ENCODE measurements at places on chromosomes 1 and 21. TPM values are rescaled to one million over a fixed set of nuclear protein-coding genes. Genes with fewer than 3 reads are reported as not detected.

The LDLRAD2 gene
- total RNA-seq: 0.88 TPM

The MXRA8 gene
- 8.1 TPM for total RNA-seq

The RGS8 gene
- 0.07 TPM for total RNA-seq

The LCE1E gene
- not detected for total RNA-seq

The SPRR5 gene
- total RNA-seq: not detected

The PARS2 gene
- 10.2 TPM for total RNA-seq

The ZNF644 gene
- 78.9 TPM for total RNA-seq

The CAMTA1 gene
- 115 TPM for total RNA-seq

The GPR3 gene
- 4.3 TPM for total RNA-seq

DNA sequence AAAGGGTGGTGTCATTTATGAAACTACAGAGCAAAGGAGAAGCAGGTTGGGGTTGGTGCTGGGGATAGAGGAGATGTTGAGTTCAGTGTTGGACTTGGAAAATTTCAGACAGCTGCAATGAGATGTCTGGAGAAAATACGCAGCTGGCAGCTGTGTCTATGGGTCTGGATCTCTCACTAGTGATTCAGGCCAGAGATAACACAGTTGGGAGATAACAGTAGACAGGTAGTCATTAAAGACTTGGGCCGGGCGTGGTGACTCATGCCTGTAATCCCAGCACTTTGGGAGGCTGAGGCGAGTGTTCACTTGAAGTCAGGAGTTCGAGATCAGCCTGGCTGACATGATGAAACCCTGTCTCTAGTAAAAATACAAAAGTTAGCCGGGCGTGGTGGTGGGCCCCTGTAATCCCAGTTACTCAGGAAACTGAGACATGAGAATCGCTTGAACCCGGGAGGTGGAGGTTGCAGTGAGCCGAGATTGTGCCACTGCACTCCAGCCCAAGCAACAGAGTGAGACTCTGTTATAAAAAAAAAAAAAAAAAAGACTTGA lies 2.5 kb upstream of the TFAP2E start:
- H3K27me3 ChIP-seq: peaks cover 50% of the 10 kb centered on the region
- H3K4me1 ChIP-seq: 0 out of 2 replicates have a peak, but pooled peaks cover 2% of the 10 kb centered on the region
- peaks cover 4% of the 10 kb centered on the region for H3K36me3 ChIP-seq
- no peak for DNase-seq
- H3K27ac ChIP-seq: no peak overlapping the region
- no peak overlapping the region for H3K4me3 ChIP-seq

- H3K27me3 ChIP-seq: no peaks in the 10 kb centered on the region
- DNase-seq: peak; percentile 62
- H3K36me3 ChIP-seq: peaks cover 24% of the 10 kb centered on the region
- H3K4me3 ChIP-seq: no peak overlapping the region
- H3K27ac ChIP-seq: no peak overlapping the region
Observed at GRCh38 chr21:32562426-32562825, 22.9 kb downstream of the TCP10L start.

DNA sequence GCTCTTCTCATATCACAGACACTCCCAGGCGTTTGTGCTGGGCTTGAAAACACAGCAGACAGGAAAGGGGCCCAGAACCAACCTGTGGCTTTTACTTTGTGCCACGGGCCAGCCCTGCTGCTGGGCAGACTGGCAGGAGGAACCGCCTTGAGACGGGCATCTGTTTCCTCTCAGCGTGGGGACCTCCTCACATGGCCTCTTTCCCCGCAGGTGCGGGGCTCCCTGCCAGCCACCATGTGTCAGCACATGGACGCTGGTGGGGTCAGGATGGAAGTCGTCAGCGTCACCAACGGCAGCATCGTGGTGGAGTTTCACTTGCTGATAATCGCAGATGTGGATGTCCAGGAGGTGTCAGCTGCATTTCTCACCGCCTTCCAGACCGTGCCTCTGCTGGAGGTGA lies 47.8 kb downstream of the UMODL1 start:
- DNase-seq: no peak
- no peak overlapping the region for H3K4me3 ChIP-seq
- no peaks in the 10 kb centered on the region for H3K4me1 ChIP-seq
- H3K36me3 ChIP-seq: no peaks in the 10 kb centered on the region
- no peaks in the 10 kb centered on the region for H3K27me3 ChIP-seq

DNA sequence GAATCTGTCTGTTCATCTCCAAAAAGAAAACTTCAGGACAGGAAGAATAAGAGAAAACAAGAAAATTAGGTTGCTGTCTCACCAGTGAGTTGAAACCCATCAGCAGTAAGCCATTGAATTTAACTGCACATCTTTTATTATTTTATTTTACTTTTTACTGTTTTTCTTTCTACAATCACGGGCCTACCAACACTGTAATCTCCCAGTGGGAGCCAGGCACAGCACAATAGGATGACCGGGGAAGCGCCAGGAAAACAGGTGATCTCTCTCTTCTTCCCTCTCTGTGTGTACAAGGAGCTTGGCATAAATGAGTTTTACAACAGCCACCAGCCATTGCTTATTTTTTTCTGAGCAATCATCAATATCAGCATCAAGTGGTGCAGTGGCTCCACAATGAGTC lies 113.1 kb upstream of the ESRRG start:
- peaks cover 5% of the 10 kb centered on the region for H3K36me3 ChIP-seq
- H3K27ac ChIP-seq: no peak overlapping the region
- H3K27me3 ChIP-seq: no peaks in the 10 kb centered on the region
- no peak overlapping the region for H3K4me3 ChIP-seq
- no peaks in the 10 kb centered on the region for H3K4me1 ChIP-seq

DNA sequence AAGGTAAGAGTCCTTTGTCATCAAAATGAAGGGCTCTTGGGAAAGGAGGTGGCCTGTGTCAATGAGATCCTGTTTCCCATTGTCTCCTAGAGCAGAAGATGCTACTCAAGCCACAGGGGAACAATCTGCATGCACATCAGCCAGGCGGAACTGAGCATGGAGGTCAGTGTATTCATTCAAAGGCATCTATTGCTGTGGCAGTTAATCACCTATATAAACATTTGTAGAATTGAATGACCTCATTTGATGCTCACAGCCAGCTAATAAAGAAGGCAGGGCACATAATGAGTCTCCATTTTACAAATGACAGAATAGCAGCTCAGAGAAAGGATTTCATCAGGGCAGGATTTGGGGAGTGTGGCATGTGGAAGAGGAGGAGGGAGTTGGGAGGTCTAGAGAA lies 5.7 kb upstream of the FYB2 start:
- H3K27ac ChIP-seq: no peak overlapping the region
- H3K4me3 ChIP-seq: no peak overlapping the region
- no peaks in the 10 kb centered on the region for H3K4me1 ChIP-seq
- no peaks in the 10 kb centered on the region for H3K36me3 ChIP-seq

- peaks cover 2% of the 10 kb centered on the region for H3K4me1 ChIP-seq
- peaks cover 6% of the 10 kb centered on the region for H3K36me3 ChIP-seq
- H3K4me3 ChIP-seq: peak overlapping the region; percentile 99
- no peaks in the 10 kb centered on the region for H3K27me3 ChIP-seq
- DNase-seq: no peak
Observed at GRCh38 chr1:200741551-200742207, 3.0 kb downstream of the CAMSAP2 start.

GRCh38 chr21:39029086-39029755 lies 154.0 kb downstream of the PSMG1 start:
- H3K4me3 ChIP-seq: no peak overlapping the region
- peaks cover 25% of the 10 kb centered on the region for H3K36me3 ChIP-seq
- no peak for DNase-seq
- no peak overlapping the region for H3K27ac ChIP-seq
- H3K27me3 ChIP-seq: no peaks in the 10 kb centered on the region

DNA sequence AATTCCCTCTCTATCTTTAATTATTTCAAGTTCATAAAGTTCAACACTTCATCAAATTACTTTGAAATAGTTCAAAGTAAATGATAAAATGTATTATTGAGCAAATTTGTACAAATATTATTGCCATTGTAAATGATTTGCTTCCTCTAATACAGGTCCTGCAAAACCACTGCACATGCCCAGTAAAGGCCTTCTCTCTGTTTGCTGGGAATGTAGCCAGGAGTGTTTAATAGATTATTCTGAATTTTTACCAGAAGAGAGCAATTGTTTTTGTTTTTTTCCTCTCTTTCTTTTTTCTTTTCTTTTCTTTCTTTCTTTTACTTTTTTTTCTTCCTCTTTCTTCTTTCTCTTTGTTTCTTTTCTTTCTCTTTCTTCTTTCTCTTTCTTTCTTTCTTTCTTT lies 486.3 kb downstream of the PTBP2 start:
- H3K27ac ChIP-seq: no peak overlapping the region
- H3K4me3 ChIP-seq: no peak overlapping the region
- no peaks in the 10 kb centered on the region for H3K27me3 ChIP-seq
- DNase-seq: no peak

DNA sequence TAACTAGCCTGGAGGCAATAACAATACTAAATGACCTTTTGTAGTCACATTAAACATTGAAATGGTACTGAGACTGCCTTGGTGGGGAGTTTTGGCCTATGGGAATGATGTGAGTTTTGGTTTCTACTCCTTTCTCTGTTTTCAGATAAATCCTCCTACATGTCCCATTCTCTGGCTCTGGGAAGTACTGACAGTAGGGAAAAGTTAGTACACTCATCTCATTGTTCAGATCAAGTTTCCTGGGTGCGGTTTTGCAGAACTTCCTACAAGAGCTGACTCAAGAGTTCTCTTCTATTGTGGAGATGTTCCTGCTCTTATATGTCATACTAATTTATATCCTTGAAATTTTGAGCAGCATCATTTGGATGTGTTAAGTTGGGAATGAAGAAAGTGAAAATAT lies 74.2 kb upstream of the MACF1 start:
- peak overlapping the region; percentile 24 for H3K4me3 ChIP-seq
- no peaks in the 10 kb centered on the region for H3K27me3 ChIP-seq
- H3K27ac ChIP-seq: no peak overlapping the region
- peaks cover 14% of the 10 kb centered on the region for H3K36me3 ChIP-seq
- DNase-seq: no peak

- H3K4me1 ChIP-seq: no peaks in the 10 kb centered on the region
- H3K4me3 ChIP-seq: no peak overlapping the region
- no peak overlapping the region for H3K27ac ChIP-seq
- H3K27me3 ChIP-seq: no peaks in the 10 kb centered on the region
Observed at GRCh38 chr1:5575396-5575940, 416.8 kb downstream of the NPHP4 start.

DNA sequence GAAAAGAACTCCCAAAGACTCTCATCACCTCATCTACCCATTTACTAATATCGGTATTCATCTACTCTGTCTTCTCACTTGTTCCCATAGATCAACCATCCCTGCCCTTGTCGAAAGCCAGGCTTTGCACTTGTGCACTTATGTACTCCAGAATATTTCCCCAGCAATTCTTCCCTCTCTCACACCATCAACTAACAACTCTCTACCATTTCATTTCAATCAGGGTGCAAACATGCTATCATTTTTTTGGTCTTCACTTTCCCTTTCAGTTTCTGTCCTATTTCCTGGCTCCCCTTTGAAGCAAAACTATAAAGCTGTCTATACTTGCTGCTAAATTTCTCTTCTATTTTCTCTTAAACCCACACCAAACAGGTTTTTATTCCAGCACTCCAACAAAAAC lies 6.7 kb downstream of the C1orf105 start:
- no peak overlapping the region for H3K4me3 ChIP-seq
- H3K36me3 ChIP-seq: no peaks in the 10 kb centered on the region
- DNase-seq: no peak
- H3K27me3 ChIP-seq: no peaks in the 10 kb centered on the region

DNA sequence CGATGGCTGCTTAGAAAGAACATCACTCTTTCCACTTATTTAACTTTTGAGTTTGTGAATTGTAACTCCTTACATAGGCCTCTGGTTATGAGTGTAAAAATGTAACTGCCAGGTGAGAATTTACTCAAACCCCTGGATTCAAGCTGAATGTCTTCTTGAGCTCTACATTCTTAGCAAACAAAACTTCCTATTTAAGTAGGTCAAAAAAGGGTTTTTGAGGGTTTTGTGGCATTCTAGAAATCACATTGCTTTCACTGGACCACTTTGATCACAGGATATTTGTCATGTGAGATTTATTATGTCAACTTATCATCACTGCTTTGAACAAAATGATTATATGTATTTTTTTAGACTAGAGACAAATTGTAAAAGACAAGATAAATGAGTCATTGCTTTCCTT lies 5.7 kb downstream of the IL23R start:
- no peaks in the 10 kb centered on the region for H3K36me3 ChIP-seq
- H3K27ac ChIP-seq: no peak overlapping the region
- DNase-seq: no peak
- H3K4me1 ChIP-seq: no peaks in the 10 kb centered on the region

DNA sequence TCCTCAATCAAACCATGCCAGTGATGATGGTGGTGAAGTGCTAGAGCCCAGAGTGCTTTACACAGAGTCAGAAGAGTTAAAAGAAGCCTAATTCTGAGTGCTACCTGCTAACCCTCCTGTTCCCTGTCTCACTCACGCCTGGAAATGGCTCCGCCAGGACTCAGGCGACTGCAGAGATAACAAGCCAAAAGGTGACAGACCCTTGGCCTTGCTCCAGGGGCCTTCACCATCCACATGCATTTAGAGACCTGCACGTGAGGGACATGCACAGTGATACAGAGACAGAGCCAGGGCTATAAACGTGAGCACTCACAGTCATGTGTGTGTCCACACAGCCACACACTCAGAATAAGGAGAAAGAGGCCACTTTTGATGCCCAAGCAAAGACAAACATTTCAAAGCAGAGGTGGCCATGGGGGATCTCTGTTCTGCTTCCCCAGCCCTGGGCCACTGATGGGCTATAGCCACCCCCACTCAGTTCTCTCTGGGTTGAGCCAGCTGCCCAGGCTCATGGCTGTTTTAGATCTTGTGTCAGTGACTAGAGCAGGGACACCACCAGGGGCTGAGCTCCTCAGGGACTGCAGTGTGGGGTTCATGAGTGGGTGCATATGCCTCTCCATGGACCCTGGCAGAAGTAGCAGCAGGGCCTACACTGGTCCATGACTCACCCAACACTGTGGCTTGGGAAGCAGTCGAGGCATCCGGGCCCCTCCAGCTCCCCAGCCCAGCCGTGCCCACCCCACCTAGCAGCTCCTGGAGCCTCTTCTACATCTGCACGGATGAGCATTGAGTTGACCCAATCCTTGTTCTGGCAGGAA lies 117.2 kb downstream of the EPHB2 start:
- H3K27ac ChIP-seq: no peak overlapping the region
- H3K36me3 ChIP-seq: no peaks in the 10 kb centered on the region
- peaks cover 4% of the 10 kb centered on the region for H3K4me1 ChIP-seq
- H3K27me3 ChIP-seq: no peaks in the 10 kb centered on the region
- no peak overlapping the region for H3K4me3 ChIP-seq
- no peak for DNase-seq

DNA sequence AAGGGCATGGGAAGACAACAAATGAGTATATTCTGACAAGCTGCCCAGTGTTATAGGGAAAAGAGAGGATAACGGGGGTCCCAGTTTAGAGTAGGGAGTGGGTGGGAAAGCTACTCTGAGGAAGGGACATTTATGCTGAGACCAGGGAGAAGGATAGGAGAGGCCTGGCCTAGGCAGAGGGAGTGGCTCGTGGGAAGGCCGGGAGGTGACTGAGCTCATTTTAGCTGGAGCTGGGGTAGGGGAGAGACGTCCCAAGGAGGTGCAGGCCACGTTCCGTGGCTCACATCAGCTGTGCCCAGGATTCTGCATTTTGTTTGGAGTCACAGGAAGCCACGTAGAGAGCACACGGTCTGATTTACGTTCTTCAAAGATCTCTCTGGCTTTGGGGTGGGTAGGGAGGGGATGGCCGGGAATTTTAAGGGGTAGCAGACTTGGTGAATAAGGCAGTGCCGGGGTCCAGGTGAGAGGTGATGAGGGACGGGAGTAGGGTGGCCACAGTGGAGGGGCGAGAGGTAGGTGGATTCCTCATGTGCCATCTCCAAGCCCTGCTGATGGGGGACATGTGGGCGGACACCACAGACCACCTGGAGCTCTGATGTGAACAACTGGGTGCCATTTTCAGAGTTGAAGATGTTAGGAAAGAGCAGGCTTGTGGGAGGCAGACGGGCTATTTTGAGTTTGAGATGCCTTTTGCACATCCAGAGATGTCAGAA lies 4.7 kb downstream of the TINAGL1 start:
- H3K4me1 ChIP-seq: peaks cover 10% of the 10 kb centered on the region
- no peak overlapping the region for H3K4me3 ChIP-seq
- no peaks in the 10 kb centered on the region for H3K27me3 ChIP-seq
- H3K36me3 ChIP-seq: no peaks in the 10 kb centered on the region
- no peak overlapping the region for H3K27ac ChIP-seq

Data from H9 (cell line).